Bronchial smooth muscle cell (primary cell): ENCODE measurements at places on chromosomes 16 and 17. TPM values are rescaled to one million over a fixed set of nuclear protein-coding genes. Genes with fewer than 3 reads are reported as not detected.

CCL15 gene
- total RNA-seq, result not detected in 2 replicates

RPL26 gene
- 3,512 and 6,339 TPM in 2 replicates for total RNA-seq

NETO2 gene
- 1.4 and 3.3 TPM in 2 replicates for total RNA-seq

LASP1 gene
- 67.7 and 73.3 TPM in 2 replicates for total RNA-seq

SHISA6 gene
- total RNA-seq, result not detected in 2 replicates

RHBDL3 gene
- total RNA-seq, result under 0.01 and 0.17 TPM in 2 replicates

CA4 gene
- 0.09 TPM in 1 of 2 replicates, not detected in the other for total RNA-seq

MYLK3 gene
- 0.32 and 0.34 TPM in 2 replicates for total RNA-seq

SCNN1G gene
- not detected in 2 replicates for total RNA-seq

KRT35 gene
- total RNA-seq, result not detected in 2 replicates

CCL8 gene
- not detected in 2 replicates for total RNA-seq
